ENCODE measurements at places on chromosomes 7 and 10.
A peak's percentile ranks its signal among the peaks of the same experiment; 100 is the strongest.

DNA sequence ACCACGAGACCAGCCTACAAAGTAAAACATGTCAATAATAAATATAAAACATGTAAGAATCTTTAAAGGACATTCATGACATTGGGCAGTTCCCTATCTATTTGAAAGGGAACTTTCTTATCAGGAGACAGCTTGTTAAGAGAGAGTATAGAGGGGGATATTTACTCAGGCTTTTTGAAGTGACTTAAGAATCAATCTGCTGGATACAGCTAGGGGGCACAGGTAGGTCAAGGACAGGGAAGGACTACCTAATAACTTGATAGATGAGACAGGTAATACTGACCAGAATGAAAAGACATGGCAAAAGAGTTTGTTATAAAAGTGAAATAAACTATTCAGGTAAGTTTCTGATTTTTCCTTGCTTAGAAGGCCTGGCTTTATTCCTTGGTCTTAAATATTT, 21.8 kb upstream of the LRRD1 start:
- DNase-seq = no peak

- DNase-seq = peak; percentile 51
These were observed 654 bp downstream of the ALKBH4 start for GRCh38 chr7:102463841-102464576.

DNA sequence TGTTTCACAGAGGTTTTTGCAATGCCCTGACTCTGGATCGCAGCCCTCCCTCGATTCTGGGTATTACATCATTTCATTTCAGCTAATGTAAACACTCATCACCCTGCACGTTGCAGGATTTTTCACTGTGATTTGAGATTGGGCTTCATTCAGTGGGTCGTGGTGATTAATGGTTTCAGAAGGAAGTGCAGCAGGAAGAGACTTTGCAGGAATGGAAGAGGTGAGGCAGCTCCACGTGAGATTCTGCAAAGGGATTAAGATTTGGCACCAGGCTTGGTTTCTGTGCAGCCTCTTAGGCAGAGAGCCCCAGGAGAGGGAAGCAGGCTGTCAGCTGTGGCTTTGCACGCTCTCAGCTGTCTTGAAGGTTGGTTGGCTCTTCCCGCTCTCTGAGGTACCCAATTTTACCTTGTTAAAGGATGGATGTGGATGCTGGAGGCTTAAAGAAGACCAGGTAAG, 95.2 kb downstream of the PLCE1 start:
- DNase-seq = peak; percentile 35

DNA sequence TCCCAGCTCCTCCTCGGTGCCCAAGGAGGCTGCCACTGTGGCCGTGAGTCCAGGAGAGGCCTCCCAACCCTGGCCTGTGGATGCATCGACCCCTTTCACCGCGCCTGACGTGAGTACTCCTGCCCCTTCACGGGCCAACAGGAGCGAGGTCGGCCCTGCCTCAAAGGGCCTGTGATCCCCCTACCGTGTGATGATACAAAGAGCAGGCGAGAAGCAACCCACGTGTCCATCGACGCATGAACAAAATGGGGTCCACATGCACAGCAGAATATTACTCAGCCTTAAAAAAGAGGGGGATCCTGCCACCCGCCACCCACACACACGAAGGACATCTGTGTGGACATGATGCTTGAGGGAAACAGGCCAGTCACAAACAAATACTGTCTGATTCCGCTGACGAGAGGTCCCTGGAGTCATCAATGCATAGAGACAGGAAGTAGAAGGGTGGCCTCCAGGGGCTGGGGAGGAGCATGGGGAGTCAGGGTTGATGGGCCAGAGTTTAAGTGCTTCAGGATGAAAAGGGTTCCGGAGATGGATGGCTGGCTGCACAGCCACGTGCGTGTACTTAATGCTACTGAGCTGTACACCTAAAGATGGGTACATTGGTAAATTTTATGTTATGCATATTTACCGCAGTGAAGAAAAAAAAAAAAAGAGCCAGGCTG, 151.9 kb downstream of the PRKAG2 start:
- no peak for DNase-seq

DNA sequence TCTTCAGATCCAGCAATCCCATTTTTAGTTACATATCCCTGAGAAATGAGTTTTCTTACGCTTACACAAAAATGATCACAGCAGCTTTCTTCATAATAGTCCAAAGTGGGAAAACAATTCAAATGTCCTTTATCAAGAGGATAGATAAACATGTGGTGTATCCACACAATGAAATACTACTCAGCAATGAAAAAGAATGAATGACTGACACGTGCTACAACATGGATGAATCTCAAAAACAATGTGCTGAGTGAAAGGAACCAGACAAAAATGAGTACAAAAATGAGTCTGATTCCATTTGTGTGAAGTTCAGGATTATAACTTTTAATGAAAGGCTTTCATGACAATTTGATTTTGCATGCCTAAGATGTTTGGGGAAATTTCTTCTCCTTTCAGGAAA, 139.1 kb downstream of the WNT2 start:
- no peak for DNase-seq

GRCh38 chr7:52771177-52771576, 264.3 kb upstream of the POM121L12 start:
- DNase-seq = no peak

- no peak for DNase-seq
These were observed 714.5 kb upstream of the POT1 start for GRCh38 chr7:125644109-125644508.

GRCh38 chr7:114942446-114943175, 20.7 kb downstream of the MDFIC start:
- no peak for DNase-seq

- no peak for DNase-seq
These were observed 82.7 kb upstream of the PDZD8 start for GRCh38 chr10:117457932-117458331.

GRCh38 chr10:96967847-96968246, 135.7 kb downstream of the LCOR start:
- DNase-seq = peak; percentile 36

DNA sequence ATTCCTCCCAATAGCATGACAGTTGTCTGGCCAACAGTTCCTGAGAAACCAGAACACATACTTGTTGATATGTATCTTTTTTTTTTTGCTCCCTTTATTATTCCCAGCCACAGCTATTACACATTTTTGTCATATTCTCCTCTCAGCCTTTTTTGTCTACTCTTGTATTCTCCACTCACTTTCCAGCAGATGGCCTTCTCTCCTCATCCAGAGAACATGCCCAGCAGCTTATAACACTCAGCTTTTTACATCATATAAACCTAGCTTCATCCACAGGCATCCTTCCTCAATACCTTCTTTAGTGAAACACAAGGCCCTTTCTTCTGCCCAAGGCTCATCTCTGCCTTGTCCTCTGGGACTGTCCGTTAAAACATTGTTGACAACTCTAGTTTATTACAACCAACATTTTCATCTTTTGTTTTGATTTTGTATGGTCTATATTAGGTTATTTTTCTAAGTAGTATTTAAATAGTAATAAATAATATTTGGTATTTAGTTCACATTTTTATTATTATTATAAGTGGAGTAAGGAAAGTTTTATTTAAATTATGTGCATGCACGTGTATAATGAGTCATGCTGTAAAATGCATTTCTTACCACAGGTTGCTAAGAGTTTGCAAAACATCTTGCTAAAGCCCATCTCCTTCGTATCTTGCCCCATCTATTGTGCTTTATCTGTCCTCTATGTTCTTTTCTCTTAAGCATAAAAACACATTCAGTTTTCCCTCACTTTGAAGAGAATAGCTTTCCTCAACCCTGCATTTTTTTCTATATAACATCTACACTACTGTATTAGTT, 101.5 kb downstream of the ORC5 start:
- peak; percentile 13 for DNase-seq

DNA sequence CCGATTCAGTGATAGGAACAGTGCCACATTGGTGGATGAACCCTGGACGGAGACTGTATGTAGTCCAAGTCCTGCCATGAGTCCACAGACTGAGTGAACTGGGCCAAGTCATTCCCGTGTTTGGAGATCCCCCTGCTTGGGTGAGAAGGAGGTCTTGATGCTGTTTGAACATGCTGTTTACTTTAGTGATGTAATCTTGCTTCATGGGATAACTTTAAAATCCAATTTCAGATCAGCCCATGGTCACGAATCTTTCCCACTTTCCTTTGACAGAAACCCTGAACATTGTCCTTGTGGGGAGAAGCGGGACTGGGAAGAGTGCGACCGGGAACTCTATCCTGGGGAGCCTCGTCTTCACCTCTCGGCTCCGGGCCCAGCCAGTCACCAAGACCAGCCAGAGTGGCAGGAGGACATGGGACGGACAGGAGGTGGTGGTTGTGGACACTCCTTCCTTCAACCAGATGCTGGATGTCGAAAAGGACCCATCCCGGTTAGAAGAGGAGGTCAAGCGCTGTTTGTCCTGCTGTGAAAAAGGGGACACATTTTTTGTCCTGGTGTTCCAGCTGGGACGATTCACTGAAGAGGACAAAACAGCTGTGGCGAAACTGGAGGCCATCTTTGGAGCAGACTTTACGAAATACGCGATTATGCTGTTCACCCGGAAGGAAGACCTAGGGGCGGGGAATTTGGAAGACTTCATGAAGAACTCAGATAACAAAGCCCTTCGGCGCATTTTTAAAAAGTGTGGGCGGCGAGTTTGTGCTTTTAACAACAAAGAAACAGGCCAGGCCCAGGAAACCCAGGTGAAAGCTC, 26.6 kb downstream of the GIMAP8 start:
- DNase-seq = no peak

- DNase-seq = peak; percentile 22
These were observed 745 bp downstream of the YWHAG start for GRCh38 chr7:76358011-76358480.

GRCh38 chr7:137169282-137169698, 174.2 kb downstream of the PTN start:
- peak; percentile 56 for DNase-seq

GRCh38 chr10:76396134-76396533, 964.7 kb downstream of the LRMDA start:
- no peak for DNase-seq

DNA sequence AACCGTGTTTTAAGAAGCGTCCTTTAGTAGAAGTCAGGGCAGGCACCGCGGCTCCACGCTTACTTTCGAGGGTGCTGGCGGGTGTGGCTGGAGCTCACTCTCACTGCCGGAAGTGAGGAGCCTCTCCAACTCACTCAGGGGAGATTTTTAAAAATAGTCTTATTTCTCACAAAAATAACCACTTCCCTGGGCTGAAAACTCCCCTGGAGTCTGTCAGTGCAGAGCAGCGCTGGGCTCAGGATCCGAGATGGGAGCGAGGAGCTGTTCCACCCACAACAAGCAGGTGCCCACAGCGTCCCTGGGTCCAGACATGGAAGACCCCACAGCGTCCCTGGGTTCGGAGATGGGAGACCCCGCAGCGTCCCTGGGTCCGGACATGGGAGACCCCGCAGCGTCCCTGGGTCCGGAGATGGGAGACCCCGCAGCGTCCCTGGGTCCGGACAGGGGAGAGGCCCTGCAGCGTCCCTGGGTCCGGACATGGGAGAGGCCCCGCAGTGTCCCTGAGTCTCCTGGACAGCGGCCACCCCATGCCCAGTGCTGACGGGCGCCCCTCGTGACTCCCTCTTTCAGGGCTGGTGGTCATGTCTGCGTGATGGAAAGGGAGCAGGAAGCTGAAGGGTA, 51.2 kb downstream of the VIPR2 start:
- DNase-seq = no peak

DNA sequence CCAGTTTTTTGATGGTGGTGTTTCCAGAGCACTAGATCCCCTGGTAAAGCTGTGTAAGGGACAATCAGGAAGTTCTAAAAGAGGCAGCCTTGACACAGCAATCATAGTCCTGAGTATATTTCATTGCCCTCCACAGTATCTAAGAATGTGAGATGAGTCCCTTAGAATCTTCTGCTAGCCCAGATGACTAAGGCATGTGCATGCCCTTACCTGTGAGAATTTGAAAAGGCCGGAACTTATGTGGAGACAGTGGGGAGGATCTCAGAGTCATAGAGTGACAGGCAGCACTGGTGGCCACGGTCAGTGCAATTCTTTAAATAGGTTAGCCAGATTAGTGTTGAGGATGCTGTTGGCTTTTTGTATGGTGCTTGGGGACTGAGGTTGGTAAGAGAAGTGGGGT, 361.4 kb upstream of the VSTM2A start:
- no peak for DNase-seq

DNA sequence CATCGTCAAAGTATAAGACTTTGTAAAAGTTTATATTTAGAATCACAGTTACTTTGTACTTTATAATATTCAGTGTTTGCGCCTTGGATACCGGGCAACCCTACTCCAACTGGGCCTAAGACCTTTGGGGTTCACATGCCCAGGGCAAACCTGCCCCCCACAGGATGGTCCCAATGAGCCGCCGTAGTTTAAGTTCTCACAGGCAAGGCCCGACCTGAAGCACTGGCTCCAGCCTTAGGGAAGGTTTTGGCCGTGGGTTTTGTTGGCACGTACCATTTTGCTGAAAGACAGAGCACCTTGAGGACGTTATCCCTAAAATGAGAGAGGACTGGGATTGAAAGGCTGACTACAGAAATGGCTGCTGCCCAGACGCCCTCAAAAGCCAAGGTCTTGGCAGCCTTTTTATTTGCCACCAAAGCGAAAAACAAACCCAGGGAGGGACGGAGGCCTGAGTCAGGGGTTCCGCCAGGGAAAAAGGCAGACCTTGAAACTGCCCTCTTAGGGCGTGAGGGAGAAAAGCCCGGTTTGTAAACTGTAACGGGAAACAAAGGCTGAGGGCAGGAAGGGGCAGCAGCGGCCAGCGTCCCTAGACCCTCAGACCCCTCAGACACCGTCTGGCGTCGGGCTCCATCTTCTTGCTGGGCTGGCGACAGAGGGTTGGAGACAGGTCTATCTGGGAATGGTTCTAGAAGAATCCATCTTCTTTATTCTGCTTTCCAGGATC, at the start of gene CCDC172:
Gene CCDC172 (plus strand): TSS at position 222 of the 724 bp plus-strand sequence. CDS start 564 bp downstream, outside the sequence.
- DNase-seq = no peak

- peak; percentile 73 for DNase-seq
These were observed 8.2 kb downstream of the EGFR start for GRCh38 chr7:55026867-55027490.

DNA sequence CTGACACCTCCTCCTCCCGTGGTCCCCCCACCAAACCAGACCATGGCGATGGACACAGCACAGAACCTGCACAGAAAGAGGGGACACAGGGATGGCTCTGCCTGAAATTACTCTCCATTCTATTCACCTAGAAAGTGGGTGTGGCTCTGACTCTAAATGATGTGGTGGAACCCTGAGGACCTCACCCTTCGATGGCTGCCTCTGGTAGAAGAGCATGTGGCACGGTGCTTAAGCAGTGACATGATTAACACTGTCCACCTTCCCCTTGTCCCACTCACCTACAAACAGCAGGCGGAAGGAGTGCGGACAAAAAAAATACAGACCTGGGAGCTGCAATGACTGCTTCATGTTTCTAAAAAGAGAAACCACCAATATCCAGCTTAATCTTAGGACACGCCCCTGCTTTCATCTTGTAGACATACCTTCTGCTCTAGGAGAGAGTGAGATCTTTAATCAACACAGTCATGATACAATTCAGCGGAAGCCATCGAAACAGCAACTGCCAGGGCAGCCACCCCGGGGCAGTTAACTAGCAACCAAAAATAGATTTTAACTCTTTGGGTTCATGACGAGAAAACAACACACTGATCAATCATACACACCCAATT, 11.4 kb downstream of the JCAD start:
- no peak for DNase-seq

- DNase-seq = no peak
These were observed 498.7 kb downstream of the NXPH1 start for GRCh38 chr7:8931906-8932646.

GRCh38 chr7:34107276-34107675, 201.9 kb downstream of the BMPER start:
- DNase-seq = no peak

Measured in hepatic stellate cell (primary cell).